ENCODE measurements at places on chromosomes 12 and 14.
A peak's percentile ranks its signal among the peaks of the same experiment; 100 is the strongest.

- DNase-seq, result no peak
Observed at GRCh38 chr12:124954771-124955170, 34.2 kb downstream of the DHX37 start.

- DNase-seq, result no peak
Observed at GRCh38 chr12:119685375-119685774, 17.4 kb downstream of the PRKAB1 start.

DNA sequence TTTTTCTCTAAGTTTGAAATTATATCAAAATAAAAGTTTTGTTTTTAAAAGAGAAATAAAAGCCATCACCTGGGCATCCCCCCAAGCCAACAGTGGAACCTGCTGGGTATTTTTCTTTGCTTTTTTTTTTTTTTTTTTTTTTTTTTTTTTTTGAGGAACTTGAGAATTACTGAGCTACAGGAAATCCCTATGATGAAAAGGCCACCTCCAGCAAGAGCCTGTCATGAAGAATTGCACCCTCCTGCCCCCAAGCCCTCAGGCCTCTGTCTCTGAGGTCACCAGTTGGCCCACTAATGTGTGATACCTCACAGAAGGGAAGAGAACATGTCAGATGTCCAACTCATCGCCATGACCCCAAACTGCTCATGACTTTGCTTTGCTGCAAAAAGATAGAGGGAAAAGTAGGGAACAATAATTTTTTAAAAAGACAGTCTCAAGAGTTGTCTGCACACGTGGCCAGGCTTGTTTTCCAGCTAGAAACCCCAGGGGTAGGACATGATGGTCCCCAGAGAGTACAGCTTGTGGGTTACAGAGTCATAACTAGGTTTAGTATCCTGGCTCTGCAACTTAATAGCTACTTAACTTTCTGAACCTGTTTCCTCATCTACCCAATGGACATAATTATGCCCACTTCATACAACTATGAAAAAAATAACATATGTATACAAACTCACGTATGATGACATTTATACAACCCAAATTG, 124.3 kb upstream of the EGLN3 start:
- DNase-seq, result no peak

DNA sequence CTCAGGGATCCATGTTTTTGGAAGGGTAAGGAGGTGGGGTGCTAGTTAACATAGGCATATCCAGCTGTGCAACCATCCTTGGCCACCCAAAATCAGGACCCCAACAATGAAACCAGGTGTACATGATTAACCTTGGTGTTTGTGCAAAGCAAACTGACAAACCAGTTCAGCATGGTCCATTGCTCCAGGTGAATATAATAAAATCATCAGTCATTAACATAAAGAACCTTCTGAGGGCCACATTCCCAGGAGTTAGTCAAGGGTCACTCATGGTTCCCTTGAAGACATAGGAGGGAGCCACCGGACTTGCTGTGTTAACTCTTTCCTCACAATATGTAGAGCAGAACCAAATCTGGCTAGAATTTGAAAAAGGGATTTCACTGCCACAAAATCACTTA, 17.8 kb downstream of the SLC38A2 start:
- no peak for DNase-seq

DNA sequence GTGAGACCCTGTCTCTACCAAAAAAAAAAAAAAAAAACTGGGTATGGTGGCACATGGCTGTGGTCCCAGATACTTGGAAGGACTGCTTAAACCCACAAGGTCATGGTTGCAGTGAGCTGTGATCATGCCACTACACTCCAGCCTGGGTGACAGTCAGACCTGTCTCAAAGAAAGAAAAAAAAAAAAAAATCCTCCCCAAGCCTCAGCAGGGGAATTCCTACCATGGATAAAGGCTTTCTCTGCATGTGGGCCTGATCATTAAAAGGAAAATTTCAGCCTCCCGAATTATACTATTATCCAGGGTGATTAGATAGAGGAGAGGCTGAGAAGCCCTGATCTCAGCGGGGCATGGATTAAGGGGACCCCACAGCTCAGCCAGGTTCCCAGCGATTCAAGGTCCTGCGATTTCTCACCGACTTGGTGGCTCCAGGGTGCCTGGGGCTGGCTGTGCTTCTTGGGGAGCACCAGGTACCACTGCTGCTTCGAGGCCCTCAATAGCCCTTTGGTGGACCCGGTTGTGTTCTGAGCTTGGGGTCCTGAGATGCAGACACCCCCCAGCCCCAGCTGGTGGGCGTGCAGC, 5.6 kb downstream of the SH2B3 start:
- DNase-seq, result no peak

DNA sequence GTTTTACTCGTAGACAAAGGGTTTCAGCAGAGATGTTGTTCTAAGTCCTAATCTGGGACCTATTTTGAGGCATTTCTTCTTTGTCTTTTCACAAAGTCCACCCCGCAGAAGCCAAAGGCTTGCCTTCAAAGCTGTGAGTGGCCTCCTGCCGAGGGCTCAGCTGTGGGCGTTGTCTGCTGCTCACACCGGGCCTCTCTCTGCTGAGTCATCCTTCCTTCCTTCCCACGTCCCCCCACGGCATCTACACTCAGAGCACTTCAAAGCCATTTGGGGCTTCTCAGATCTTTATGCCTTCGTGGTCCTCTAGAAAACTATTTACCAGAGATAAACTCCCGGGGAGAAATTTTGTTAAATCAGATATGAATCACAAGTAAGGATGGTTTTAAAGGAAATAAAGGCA, 115.9 kb upstream of the TMPO start:
- DNase-seq, result peak; percentile 47

DNA sequence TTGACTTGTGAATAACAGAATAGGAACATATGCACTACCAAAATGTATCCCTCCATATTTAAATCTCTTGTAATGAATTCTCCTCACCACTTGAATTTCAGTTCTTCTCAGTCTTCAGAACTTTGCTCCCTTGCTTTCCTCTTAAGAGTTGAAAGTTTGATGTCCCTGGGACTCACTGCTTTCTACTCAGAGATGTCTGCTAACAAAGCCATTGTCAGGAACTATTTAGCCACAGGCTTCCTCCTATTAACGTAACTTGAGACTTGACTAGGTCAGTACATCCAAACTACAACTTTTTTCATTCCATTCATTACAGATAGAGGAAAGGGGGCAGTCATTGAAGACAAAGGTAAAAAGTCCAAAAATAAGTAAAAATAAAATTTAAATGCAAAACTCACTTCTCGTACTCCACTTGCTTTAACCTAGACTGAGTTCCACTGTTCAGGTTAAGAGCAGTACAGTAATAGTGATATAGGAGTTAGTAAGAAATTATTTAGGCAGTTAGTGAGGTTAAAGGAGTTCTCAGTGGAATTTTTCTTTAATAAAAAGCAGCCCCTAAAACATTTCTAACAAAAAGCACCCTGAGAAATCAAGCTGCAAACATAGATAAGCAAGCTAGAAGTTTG, 364.2 kb downstream of the SOX5 start:
- no peak for DNase-seq

GRCh38 chr12:85279449-85280164, 413 bp upstream of the ALX1 start:
- DNase-seq, result no peak

DNA sequence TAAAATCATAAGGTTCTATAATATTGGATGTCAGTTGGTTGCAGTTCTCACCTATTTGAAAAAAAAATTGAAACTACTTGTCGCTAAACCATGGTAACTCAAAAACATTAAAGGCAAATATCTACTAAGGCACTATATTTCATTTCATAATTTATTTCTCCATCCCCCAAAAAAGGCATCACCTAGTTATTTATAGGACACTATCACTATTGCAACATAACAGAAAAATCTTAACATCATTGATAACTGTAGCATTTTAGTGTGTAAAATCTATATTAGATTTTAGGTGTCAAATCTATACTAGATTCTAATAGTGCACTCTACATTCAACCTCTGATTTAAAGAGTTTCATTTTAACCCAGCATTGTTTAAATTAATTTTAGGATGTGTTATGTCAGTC, 1.7 kb downstream of the SPTSSA start:
- no peak for DNase-seq

GRCh38 chr12:103807561-103808238, 33.3 kb downstream of the NT5DC3 start:
- DNase-seq, result no peak

GRCh38 chr14:103820908-103821307, 26.5 kb downstream of the PPP1R13B start:
- no peak for DNase-seq

DNA sequence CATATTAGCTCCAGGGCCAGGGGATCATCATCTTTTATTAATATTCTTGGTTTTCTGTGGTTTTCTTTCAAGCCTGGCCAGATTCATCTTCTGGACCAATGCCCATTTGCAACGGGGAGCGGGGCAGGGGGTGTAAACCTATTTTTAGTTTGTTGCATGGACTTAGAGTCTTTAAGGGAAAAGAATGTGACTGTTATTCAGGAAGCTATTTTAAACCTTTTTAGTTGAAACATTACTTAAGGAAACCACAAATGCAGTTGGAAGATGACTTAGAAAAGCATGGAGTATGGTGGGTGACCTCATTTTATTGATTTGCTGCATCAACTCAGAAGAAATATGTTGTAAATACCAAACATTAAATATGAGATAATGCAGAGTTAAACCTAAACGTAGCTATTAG, 368.4 kb upstream of the E2F7 start:
- no peak for DNase-seq

GRCh38 chr12:84785281-84785680, 127.3 kb downstream of the SLC6A15 start:
- DNase-seq, result no peak

GRCh38 chr14:24258548-24259265, 4.3 kb downstream of the TGM1 start:
- DNase-seq, result no peak

DNA sequence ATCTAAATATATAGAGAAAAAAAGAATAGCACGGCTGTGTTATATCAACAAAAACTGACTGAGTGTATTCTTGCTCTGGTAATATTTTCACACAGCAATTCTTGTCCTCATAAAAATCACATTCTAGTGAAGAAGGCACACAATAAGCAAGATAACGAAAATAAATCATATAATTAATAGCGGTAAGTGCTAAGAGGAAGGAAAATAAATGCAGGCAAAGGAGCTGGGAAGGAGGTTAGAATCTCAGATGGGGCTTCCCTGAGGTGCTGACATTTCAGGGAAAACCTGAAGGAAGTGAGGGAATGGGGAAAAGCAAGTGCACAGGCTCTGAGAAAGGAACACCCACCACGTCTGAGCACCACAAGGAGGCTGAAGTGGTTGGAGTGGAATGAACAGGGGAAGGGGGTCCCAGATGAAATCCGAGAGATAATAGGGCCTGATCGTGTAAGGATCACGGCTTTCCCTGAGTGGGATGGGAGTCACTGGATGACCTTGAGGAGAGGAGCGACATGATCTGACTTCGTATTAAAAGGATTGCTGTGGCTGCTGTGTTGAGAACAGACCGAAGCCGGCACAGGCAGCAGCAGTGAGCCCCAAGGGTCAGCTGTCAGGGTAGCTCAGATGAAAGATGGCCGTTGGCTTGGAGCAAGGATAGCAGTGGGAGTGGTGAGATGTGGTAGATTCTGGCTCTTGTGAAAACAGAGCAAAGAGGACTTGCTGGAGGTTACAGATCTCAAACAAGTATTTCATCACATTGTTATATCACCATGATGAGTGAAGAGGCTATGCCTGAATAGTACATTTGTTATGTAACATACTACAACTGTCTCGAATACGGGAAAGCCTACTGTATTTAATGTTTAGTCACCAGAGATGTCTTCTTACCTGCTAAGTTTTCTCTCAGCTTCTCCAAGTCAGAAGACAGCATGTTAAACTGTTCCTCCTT, 67.1 kb upstream of the VPS33A start:
- DNase-seq, result no peak

- no peak for DNase-seq
Observed at GRCh38 chr12:57844709-57845477, 1.6 kb downstream of the CTDSP2 start.

- DNase-seq, result no peak
Observed at GRCh38 chr12:32997471-32997870, 100.9 kb upstream of the PKP2 start.

- no peak for DNase-seq
Observed at GRCh38 chr12:31120392-31121008, 46.8 kb downstream of the DDX11 start.

- no peak for DNase-seq
Observed at GRCh38 chr12:62468935-62469334, 2.3 kb downstream of the MON2 start.

- no peak for DNase-seq
Observed at GRCh38 chr12:64010069-64010686, 165.7 kb downstream of the SRGAP1 start.

DNA sequence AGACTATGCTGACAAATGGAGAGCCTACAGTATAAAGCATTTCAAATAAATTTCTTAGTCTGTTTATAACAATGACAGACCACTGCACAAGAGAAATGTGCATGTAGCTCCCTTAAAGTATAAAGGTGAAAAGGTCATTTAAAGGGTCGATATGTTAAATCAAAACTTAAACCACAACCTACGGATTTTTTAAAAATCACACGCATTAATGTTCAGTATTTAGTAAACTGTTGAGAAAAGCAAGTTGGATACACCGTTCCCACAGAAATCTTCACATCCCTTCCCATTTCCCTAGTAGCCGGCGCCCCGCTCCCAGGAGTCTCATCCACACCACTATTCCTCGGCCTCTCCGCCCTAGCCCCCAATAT, 614 bp downstream of the FKBP3 start:
- no peak for DNase-seq
